ENCODE measurements at places on chromosomes 11 and 22.

GRCh38 chr11:22244986-22245592 is 52.2 kb downstream of the ANO5 start:
- no peak for DNase-seq

GRCh38 chr11:134509381-134510232 is 97.6 kb upstream of the B3GAT1 start:
- DNase-seq = no peak

DNA sequence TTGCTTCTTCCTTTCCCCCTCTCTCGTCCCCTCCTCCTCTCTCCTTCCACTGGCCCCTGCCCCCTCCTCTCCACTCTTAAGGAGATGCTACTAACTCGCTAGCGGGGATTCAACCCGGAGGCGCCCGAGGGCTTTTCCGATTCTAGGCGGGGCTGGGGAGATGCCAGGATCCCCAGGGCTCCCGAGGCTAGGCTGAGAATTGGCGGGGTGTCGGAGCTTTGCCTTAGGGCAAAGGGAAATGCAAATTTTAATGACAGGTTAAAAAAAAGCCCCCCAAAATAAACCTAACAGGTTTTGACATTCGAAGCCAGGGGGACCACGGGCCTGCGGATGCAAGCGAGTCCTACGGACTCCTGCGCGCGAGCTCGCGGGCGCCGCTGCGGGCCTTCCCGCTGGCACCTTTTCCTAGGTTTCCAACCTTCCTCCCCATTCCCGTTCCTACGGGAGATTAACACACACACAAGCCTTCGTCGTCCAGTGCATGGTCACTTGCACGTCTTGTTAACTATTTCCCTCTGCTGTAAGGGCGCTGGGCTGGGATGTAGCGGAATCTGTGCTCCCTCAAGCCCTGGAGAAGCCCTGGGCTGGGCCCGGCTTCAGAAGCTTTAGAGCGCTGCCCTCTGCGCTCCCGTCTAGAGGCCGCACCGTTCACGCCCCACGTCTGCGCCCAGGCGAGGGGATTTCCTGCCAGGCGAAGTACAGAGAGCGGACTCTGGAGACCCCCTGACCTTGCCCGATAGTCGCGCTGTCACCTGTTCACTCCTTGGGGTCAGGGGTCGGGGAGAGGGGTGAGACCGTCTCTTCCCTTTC is 729 bp upstream of the ALX4 start:
- DNase-seq = no peak

- no peak for DNase-seq
Observed at GRCh38 chr11:32538804-32539203, 44.8 kb upstream of the EIF3M start.

DNA sequence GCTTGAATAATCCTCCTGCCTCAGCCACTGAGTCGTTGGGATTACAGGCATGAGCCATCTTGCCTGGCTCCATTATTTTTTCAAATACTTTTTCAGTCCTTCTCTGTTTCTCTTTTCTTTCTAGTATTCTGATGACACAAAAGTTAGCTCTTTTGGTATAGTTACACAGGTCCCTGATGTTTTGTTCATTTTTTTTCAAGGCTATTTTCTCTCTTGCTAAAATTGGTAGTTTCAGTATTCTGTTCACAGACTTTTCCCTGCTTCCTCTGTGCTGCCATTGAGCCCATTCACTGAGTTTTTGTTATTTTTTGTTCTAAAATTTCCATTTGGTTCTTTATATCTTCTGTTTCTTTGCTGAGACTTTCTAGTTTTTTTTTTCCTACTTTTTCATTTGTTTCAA is 166.5 kb downstream of the UVRAG start:
- DNase-seq = no peak

GRCh38 chr11:91906871-91907624 is 317.6 kb upstream of the FAT3 start:
- DNase-seq = no peak

DNA sequence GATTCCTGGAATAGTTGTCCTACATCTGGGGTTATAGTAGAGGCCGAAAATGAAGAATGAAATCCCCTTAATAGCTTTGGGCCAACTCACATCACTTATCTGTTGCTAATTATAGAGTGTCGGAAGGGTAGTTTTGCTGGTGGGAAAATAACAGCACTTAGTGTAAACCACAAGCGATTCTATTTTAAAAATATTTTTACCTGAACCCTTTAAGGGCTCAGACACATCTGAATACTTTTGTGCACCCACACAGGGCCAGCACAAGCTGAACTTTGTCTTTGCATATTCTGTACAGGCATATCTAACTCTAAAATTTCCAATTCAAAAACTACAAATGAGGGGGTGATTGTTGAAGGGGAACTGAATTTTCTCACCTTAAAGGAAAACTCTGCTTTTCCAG is 27.6 kb downstream of the SLC6A5 start:
- no peak for DNase-seq

DNA sequence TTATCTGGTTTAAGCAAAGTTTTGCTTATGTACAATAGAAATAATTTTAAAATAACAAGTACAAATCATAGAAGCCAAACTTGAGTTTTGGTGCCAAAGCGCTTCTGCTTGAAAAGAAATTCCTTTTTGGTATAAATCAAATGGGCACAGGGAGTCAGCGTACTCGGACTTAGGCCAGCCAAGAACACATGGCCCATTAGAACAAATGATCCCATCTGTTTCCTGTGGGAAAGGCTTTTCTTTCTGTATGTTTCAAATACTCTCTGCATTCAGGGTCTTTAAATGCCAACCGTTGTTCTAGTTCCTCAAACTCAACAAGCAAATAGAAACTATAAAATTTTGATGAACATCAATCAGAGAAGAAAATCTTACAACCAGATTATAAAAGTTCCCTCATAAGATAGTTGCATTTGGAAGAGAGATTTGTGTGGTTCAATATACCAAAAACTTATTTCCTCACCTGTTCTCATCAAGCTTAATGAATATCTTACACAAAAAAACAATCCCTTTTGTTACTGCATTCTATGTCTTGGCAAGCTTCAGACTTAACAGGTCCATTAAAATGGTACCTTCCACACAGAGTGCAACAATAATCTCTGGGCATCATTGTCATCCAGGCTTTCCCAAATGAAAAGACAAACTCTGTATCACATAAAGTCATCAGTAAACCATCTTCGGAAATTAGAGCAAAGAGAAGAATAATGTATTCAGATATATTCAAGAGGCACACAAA is 739.8 kb upstream of the API5 start:
- no peak for DNase-seq

- no peak for DNase-seq
Observed at GRCh38 chr22:42459287-42460063, 27.3 kb upstream of the NFAM1 start.

GRCh38 chr22:50141891-50142363 is 28.6 kb upstream of the PANX2 start:
- DNase-seq = no peak

- DNase-seq = no peak
Observed at GRCh38 chr11:92850296-92850826, 119.1 kb upstream of the MTNR1B start.

GRCh38 chr11:44777209-44778194 is 50.7 kb downstream of the TSPAN18 start:
- DNase-seq = no peak

GRCh38 chr11:112179601-112180000 is 4.3 kb downstream of the BCO2 start:
- no peak for DNase-seq

- no peak for DNase-seq
Observed at GRCh38 chr11:84645988-84646694, 981.0 kb downstream of the DLG2 start.

DNA sequence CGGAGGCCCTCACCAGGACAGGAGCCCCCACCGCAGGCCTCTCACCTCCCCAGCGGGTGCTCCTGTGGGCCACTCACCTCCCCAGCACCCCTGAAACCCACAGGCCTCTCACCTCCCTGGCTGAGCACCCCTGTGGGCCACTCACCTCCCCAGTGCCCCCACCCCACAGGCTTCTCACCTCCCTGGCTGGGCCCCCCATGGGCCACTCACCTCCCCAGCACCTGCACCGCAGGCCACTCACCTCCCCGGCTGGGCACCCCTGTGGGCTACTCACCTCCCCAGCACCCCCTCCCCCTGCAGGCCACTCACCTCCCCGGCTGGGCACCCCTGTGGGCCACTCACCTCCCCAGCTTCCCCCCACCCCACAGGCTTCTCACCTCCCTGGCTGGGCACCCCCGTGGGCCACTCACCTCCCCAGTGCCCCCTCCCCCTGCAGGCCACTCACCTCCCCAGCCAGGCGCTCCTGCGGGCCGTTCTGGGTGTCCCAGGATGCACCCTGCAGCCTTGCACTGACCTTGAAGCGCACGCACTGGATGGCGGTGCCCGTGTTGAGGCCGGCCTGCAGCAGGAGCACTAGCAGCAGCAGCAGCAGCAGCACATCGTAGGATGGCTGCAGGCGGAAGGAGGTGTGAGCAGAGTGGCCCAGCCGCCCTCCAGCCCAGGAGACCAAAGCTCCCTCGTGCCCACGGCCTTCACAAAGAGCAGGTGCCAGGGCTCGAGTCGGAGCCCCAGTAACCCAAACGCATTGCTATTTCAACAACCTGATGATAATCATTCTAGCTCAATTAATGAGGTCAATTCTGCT is 5.7 kb upstream of the TTLL8 start:
- DNase-seq = no peak

- DNase-seq = no peak
Observed at GRCh38 chr11:63923319-63923718, 6.4 kb upstream of the RCOR2 start.

DNA sequence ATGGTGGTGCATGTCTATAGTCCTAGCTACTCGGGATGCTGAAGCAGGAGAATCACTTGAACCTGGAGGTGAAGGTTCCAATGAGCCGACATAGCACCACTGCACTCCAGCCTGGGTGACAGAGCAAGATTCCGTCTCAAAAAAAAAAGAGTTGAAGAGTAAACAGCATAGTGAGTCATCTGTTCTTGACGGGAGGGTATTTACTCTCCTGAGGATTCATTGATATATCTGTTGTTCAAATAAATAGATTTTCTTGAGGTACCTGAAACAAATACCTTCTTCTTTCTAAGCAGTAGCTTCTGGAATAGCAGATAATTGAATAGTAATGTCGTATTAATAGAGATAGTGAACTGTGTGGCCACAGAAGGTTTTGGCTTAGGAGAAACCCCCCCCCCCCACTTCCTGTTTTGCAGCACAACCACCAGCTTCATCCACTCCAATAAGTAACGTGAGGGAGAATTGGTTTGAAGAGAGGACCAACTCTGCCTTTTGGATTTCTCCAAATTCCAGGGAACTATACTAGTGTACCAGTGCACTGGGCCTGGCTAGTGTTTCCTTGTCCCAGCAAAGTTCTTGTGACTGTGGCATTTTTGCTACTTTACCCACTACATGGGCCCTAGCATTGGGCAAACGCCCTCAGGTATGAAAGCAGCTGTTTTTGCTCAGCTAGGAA is 90.0 kb downstream of the PRMT3 start:
- no peak for DNase-seq

DNA sequence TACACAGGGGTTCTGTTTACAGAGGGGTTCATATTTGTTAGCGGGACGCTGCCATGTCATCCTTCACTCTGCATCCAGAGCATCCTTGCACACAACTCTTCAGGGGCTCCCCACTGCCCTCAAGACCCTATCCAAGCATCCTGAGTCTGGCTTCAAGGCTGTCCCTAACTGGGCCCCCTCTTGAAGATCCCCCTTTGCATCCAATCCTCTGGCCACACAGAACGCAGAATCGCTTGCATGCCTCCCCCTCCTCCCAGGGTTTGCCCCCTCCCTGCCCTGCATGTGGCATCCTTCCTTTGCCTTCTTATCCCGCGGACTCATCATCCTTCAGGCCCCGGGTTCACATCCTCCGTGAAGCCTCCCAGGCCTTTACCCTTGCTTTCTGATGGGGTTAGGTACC is 18.6 kb downstream of the C1QTNF6 start:
- DNase-seq = no peak

DNA sequence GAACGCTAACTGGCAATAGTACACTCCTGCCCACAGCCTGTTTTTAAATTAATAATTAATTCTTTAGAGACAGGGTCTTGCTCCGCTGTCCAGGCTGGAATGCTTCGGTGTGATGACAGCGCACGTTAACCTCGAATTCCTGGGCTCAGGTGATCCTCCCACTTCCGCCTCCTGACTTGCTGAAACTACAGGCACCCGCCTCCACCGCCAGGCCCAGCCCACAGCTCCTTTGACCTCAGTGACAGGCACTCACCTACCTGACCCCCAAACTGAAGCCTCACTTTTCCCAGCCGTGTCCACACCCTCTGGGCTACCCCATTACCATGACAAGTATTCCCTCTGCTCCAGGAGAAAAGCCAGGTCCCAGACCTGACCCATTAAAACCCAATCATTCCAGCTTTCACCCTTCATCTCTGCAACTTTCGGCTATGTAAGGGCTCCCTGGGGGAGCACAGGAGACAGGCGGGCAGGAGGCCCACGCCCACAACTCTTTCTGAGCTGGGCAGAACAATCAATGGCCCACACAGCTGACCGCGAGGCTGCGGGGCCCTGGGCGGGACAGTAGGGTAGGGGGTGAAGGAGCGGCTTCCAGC is 730 bp downstream of the LMNTD2 start:
- DNase-seq = no peak

- DNase-seq = no peak
Observed at GRCh38 chr11:44452827-44453572, 112.5 kb upstream of the CD82 start.

DNA sequence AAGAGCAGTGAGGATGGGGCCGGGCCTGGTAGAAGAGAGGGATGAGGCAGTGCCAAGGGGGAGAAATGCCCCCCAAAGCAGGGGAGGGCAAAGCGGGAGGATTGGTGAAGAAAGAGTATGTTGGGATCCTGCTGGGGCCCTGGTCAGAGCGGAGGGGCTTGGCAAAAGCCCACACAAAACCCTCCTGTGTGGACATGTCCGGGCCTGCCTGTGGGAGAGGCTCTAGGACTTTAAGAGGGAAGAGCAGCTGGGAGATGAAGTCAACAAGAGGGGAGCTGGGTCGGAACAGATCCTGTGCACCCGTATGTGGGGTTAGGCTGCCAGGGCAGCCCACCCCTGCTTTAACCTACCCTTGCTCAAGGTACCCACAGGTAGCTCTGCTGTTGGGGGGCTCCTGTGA is 25.8 kb downstream of the ART5 start:
- DNase-seq = no peak

DNA sequence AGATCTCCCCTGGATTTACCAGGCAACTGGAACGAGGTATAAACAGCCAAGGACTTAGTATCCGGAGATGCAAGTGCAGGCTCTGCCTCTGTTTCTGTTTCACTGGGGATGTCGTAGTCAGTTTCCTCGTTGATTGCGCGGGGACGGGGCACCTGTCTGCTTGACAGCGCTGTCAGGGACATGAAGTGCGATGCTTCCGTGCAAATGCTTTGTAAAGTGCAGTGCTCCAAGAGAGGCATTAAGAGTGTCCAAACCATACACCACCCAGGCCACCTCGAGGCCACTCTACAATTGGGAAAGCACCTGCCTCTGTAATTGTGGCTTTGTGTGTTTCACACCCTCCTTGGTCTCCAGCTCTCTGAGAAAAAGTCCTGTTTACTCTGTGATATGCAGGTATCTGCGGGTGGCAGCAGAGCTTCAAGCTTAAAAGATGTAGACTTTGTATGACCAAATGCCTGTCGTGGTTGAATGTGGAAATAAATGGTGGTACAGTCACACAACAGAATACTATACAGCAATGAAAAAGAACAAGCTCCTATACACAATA is 18.6 kb upstream of the CD5 start:
- no peak for DNase-seq
